Type B pancreatic cell (in vitro differentiated cells): ENCODE measurements at places on chromosomes 13 and 19.

- H3K4me1 ChIP-seq: peaks cover 22% of the 10 kb centered on the region
- no peaks in the 10 kb centered on the region for H3K36me3 ChIP-seq
- H3K27ac ChIP-seq: no peak overlapping the region
- no peak for DNase-seq
- H3K4me3 ChIP-seq: no peak overlapping the region
- H3K27me3 ChIP-seq: no peaks in the 10 kb centered on the region
These were observed 178.3 kb downstream of the EFNB2 start for GRCh38 chr13:106357198-106357597.

GRCh38 chr19:13138916-13139198, 11.3 kb downstream of the STX10 start:
- H3K4me3 ChIP-seq: no peak overlapping the region
- H3K36me3 ChIP-seq: peaks cover 3% of the 10 kb centered on the region
- no peak overlapping the region for H3K27ac ChIP-seq
- no peaks in the 10 kb centered on the region for H3K27me3 ChIP-seq
- DNase-seq: no peak
- no peaks in the 10 kb centered on the region for H3K4me1 ChIP-seq

DNA sequence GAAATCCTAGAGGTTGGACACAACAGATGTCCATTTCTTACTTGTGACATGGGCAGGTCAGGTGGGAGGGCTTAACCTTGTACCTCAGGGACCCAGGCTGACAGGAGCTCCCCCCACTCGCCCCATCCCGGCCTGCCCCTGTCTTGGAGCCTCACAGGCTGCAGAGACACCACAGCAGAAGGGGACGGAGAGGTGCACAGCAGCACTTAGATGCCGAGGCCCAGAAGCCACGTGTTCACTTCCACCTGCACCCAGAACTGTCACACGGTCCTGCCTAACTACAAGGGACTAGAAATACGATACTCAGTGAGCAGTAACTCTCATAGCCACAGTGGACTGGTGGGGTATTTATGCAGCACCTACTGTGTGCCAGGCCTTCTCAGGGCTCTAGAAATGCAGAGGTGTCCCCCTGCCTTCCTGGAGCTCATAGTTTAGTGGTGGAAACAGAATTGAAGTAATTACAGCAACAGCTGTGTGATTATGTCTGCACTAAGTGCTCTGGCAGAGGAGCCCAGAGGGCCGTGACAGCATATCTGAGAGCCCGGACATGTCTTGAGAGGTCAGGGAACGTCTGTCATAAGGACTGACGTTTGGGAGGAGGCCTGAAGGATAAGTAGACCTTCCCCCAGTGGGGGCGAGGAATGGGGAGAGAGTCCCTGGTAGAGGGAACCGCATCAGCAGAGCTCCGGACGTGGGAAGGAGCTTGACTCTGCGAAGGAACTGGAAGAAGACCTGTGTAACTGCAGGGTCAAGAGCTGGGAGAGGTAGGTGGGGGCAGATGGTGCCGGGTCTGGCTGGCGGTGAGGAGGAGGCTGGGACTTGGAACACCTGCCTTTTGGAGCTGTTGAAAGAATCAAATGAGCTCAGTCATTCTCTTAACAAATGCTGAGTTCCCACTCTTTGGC, 130.0 kb downstream of the SIPA1L3 start:
- peaks cover 42% of the 10 kb centered on the region for H3K4me1 ChIP-seq
- H3K36me3 ChIP-seq: peaks cover 2% of the 10 kb centered on the region

- peaks cover 51% of the 10 kb centered on the region for H3K27me3 ChIP-seq
- H3K27ac ChIP-seq: no peak overlapping the region
- no peaks in the 10 kb centered on the region for H3K36me3 ChIP-seq
- DNase-seq: no peak
- H3K4me1 ChIP-seq: no peaks in the 10 kb centered on the region
- no peak overlapping the region for H3K4me3 ChIP-seq
These were observed 12.7 kb downstream of the PRKCG start for GRCh38 chr19:53894707-53895106.

DNA sequence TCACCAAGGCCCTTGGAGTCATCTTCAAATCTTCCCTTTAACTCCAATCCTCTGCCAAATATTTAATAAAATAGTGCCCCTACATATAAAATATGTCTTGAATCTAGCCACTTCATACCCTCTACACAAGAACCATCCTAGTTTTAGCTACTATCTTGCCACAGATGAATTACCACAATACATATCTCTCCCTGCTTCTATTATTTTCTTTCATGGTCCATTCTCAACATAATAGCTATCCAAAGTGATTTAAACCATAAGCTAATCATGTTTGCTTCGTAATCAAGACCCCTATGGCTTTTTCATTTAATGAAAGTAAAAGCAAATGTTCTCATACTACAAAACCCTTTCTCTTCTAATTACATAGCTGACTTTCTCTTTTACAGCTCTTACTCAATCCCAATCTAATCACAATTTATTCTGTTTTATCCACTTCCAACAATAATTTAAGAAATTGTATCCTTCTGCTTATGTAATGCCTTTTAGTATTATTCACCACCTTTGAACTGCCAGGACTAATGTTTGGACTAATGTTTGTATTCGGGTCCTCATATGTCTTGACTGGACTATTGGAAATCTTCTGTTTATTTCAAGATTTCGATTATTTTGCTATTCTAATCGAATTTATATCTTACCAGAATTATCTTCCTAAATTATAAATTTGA, 412.0 kb downstream of the SLITRK1 start:
- DNase-seq: no peak
- no peak overlapping the region for H3K4me3 ChIP-seq
- no peaks in the 10 kb centered on the region for H3K4me1 ChIP-seq
- H3K27me3 ChIP-seq: no peaks in the 10 kb centered on the region

DNA sequence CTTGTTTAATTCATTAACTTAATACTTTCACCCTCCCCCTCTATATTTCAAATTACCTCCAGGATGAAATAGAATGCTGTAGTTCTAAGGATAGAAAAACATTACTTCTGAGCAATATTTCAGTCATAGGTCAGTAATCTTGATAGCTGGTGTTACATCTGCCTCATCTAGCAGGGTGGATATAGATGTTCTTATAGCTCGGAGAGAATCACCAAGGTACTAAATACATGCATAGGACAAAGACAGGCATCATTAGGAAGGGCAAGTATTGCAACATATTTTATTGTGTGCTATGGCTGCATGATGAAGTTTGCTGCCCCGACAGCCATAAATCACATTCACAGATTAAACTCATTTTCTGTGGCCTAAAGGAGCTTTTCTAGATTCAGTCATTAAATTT, 601.0 kb downstream of the FGF9 start:
- no peaks in the 10 kb centered on the region for H3K4me1 ChIP-seq
- H3K36me3 ChIP-seq: peaks cover 4% of the 10 kb centered on the region
- no peak overlapping the region for H3K27ac ChIP-seq
- H3K4me3 ChIP-seq: no peak overlapping the region
- DNase-seq: no peak

DNA sequence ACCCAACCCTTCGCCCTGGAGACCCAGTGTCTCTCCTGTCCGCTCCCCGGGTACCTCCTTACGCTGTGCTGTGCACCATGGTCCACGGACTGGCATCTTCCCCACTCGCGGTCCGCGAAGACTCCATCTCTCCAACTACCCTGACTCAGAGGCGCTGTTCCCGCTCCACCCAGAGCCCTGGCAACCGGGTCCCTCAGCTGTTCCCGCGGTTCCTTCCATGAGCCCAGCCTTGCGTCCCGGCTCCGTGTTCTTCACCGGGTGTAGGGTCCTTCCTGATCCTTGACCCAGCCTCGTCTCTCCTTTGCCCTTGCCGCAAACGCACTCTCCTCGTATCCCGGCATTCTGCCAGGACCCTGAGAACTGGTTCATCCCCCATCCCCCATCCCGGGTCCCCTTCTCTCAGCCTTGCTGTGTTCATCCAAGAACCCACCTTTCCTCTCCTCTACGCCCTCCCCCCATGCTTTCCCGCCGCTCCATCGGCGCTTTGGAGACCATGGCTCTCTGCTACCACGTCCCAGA, 664 bp downstream of the ICAM5 start:
- DNase-seq: no peak
- peak overlapping the region; percentile 87 for H3K4me3 ChIP-seq
- H3K36me3 ChIP-seq: peaks cover 3% of the 10 kb centered on the region
- H3K27ac ChIP-seq: no peak overlapping the region
- peaks cover 100% of the 10 kb centered on the region for H3K27me3 ChIP-seq

DNA sequence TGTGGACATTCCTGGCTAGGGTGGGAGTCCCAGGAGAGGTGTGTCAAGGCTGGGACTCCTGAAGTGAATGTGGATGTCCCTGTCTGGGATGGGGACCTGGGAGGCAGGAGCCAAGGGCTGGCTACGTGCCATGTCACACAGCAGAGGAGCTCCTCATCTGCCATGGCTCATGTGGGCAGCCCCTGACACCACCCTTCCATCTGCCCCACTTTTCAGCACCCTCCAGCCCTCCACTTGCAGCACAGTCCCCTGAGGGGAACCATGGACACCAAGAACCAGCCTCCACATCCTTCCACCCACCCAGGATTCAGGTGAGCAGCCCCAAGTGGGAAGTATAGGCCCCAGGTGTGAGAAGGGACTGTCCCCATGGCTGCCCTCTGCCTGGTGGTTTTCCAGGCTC, 1.7 kb downstream of the ZNF446 start:
- H3K27me3 ChIP-seq: no peaks in the 10 kb centered on the region
- H3K4me1 ChIP-seq: peaks cover 10% of the 10 kb centered on the region
- no peak for DNase-seq
- H3K4me3 ChIP-seq: no peak overlapping the region

GRCh38 chr19:17797424-17798201, 2.7 kb downstream of the B3GNT3 start:
- H3K36me3 ChIP-seq: no peaks in the 10 kb centered on the region
- peak overlapping the region; percentile 27 for H3K4me3 ChIP-seq
- H3K27me3 ChIP-seq: peaks cover 54% of the 10 kb centered on the region
- DNase-seq: no peak
- no peaks in the 10 kb centered on the region for H3K4me1 ChIP-seq

DNA sequence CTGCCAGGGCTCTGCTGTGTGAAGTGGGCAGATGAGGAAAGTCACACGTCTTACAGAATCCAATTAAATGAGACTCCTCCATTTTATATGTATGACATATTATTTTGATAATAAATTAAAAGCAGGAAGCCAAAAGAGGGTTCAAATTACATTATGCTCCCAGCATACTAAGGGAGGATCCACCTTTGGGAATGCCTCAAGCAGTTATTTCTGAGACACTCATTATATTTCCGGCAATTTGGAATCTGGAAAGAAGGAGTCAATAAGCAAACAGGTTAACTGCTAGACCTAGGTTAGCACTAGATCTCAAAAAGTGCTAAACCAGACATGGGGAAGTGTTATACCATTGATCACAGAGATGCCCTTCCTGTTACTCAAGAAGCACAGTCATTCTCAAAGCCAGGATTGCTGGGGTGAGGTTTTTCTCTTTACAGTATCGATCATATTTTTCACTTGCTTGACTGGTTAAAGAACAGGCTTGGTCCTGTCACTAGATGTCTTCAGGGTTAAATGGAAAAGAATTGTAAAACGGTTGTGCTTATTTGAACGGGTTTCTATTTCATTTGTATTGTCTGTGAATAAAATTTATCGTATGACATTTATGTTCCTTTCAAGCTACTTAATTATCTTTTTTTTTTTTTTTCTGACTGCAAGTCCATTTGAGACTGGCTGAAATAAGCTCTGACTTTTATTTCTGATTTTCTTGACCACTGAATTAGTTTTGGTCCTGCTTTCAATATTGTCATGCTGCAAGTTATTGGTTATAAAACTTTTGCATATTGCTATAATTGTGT, 523.2 kb downstream of the KLF12 start:
- no peak for DNase-seq
- H3K4me1 ChIP-seq: peaks cover 7% of the 10 kb centered on the region
- peak overlapping the region; percentile 98 for H3K27ac ChIP-seq

DNA sequence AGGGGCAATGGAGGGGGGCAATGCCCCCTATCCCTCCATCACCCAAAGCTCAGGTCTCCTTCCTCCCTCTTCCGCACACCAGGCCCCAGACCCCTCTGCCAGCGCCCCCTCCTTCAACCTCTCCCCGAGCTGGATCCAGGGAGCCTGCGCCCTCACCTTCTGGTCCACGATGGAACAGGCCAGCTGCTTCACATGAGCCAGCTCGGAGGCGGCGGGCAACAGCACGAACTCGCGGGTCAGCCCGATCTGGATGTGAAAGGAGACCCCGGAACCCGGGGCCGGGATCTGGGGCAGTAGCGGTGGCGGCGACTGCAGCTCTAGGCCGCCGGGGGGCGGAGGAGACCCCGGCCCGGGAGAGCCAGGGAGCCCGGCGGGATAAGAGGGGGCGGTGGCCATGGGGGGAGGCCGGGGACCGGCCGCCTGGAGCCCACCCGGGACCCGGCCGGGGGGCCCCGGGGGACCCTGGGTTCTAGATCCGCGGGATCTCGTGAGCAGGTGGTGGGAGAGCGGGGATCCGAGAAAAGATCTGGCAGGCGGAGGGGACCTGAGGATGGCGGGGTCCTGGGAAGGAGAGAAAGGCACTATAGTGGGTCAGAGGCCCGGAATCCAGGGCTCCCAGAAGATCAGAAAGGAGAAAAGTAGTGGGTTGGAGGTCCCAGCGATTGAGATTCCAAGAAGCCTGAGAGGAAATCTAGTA, 791 bp downstream of the PRKD2 start:
- peak overlapping the region; percentile 92 for H3K27ac ChIP-seq
- peak overlapping the region; percentile 97 for H3K4me3 ChIP-seq
- peaks cover 13% of the 10 kb centered on the region for H3K4me1 ChIP-seq
- no peaks in the 10 kb centered on the region for H3K27me3 ChIP-seq
- DNase-seq: no peak

GRCh38 chr19:29485293-29485692, 40.5 kb upstream of the VSTM2B start:
- H3K4me1 ChIP-seq: no peaks in the 10 kb centered on the region
- peaks cover 16% of the 10 kb centered on the region for H3K27me3 ChIP-seq
- H3K27ac ChIP-seq: no peak overlapping the region
- no peak for DNase-seq
- H3K36me3 ChIP-seq: no peaks in the 10 kb centered on the region

- H3K27me3 ChIP-seq: peaks cover 20% of the 10 kb centered on the region
- no peak for DNase-seq
- H3K36me3 ChIP-seq: no peaks in the 10 kb centered on the region
These were observed 179.1 kb downstream of the ZNF536 start for GRCh38 chr19:30551271-30551670.
